ENCODE measurements at places on chromosomes 6 and 20. TPM values are rescaled to one million over a fixed set of nuclear protein-coding genes. Genes with fewer than 3 reads are reported as not detected.

Gene LPA
- 0.23 TPM for total RNA-seq

Gene RNF217
- total RNA-seq: 0.35 TPM

DNA sequence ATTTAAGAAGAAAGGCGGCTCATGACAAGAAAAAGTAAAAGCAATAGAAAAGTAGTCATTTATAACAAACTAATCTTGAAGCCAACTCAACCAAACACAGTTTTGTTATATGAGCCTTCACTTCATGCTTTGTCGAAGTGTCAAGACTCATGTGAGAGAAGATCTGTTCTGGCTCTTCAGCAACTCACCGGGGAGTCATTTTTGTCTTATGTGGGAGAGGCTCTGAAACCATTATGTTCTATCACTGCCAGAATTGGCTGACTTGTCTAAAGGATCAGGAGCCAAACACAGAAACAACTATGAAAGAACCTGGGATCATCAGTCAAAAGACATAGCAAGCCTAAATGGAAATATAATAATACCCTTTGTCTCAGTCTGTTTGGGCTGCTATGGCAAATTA, 105.2 kb downstream of the CDK19 start:
- H3K36me3 ChIP-seq: no peaks in the 10 kb centered on the region
- H3K4me3 ChIP-seq: no peak overlapping the region
- no peak overlapping the region for H3K27ac ChIP-seq
- no peak for DNase-seq
- H3K27me3 ChIP-seq: no peaks in the 10 kb centered on the region
- H3K4me1 ChIP-seq: no peaks in the 10 kb centered on the region

Gene TMEM74B
- 0.13 TPM for total RNA-seq

GRCh38 chr6:149093643-149094042, 223.9 kb upstream of the TAB2 start:
- H3K4me1 ChIP-seq: peaks cover 46% of the 10 kb centered on the region
- H3K27ac ChIP-seq: peak overlapping the region; percentile 59
- DNase-seq: no peak
- H3K36me3 ChIP-seq: no peaks in the 10 kb centered on the region
- no peak overlapping the region for H3K4me3 ChIP-seq

- H3K4me1 ChIP-seq: no peaks in the 10 kb centered on the region
- H3K4me3 ChIP-seq: no peak overlapping the region
- H3K27ac ChIP-seq: no peak overlapping the region
Measured at GRCh38 chr20:63126876-63127699, 88.8 kb downstream of the YTHDF1 start.

Measured in T-cell (primary cell).